ENCODE measurements at places on chromosomes 5 and 9.

DNA sequence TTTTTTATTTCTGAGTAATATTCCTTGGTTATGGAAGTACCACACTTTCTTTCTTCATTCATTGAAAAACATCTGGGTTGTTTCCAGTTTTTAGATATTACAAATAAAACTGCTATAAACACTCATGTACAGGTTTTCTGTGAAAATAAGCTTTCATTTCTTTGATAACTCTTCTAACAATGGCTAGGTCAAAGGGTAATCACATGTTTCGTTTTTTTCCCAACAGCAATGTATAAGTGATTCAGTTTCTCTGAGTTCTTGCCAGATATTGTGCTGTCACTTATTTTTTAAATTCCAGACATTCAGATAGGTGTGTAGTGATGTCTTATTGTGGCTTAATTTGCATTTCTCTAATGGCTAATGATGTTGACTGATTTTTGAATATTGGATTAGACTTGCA, 16.7 kb upstream of the TNPO1 start:
- no peak overlapping the region for H3K27ac ChIP-seq
- H3K4me1 ChIP-seq = peaks cover 6% of the 10 kb centered on the region
- H3K4me3 ChIP-seq = no peak overlapping the region
- H3K27me3 ChIP-seq = peaks cover 24% of the 10 kb centered on the region

DNA sequence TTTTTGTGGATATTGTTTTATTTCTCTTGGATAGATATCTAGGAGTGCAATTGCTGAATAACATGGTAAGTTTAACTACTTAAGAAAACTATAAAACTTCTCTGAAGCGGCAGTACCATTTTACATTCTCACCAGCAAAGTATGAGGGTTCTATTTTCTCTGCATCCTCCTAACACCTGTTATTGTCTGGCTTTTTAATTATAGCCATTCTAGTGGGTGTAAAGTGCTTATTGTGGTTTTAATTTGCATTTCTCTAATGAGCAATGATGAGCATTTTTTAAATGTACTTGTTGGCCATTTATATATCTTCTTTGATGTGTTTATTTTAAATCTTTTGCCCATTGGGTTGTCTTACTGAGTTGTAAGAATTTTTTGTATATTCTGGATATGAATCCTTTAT, 28.7 kb downstream of the SMIM32 start:
- no peak for ATAC-seq
- H3K4me3 ChIP-seq = no peak overlapping the region
- no peaks in the 10 kb centered on the region for H3K27me3 ChIP-seq
- H3K36me3 ChIP-seq = peaks cover 51% of the 10 kb centered on the region

DNA sequence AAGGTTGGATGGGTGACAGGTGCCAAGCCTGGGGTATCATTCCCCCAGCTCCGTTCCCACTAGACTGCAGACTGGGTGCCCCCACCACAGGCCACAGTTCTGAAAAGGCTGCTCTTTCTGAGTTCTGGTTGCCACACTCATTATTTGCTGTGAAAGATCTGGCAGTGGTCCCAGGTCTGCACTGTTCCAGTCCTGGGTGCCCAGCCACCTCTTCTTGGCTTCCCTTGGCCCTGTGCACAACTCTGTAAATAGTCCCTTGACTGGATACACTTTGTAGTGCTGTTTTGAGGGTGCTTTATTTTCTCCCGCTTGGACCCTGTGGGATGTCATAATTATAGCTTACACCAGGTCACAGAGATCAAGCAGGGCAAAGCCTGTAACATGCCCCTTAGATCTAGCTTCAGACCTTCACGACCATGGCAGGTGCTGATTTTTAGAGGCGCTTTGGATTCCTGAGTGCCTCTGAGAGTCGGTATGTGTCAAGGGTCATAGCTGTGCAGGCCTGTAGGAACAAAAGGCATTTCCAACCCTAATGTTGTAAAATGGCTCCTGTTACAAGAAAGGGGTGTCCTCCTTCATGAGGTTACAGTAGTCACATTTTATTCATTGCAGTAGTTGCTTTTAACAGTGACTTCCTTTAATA, 344.9 kb downstream of the ICE1 start:
- no peak for ATAC-seq
- no peaks in the 10 kb centered on the region for H3K36me3 ChIP-seq
- no peak overlapping the region for H3K4me3 ChIP-seq
- no peak overlapping the region for H3K27ac ChIP-seq

DNA sequence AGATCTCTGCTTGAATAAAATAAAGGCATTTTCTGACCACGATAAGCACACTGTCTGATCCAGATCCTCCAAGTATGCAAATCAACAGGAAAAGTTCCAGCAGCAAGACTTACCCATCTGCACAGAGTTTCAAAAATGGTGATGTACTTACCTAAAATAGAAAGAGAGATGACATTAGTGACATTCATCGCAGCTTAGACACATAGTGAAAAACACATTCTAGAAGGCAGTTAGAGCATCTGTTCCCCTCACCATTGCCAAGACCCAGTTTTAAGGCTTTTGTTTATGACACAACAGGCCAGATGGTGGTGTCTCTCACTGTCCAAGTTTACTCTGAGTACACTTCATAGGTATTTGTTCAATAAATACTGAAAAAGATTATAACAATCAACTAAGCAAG, 207.7 kb downstream of the PDE4D start:
- H3K36me3 ChIP-seq = peaks cover 6% of the 10 kb centered on the region
- no peak overlapping the region for H3K27ac ChIP-seq
- no peak for ATAC-seq
- H3K4me3 ChIP-seq = no peak overlapping the region
- H3K4me1 ChIP-seq = peaks cover 9% of the 10 kb centered on the region

- no peaks in the 10 kb centered on the region for H3K27me3 ChIP-seq
- no peaks in the 10 kb centered on the region for H3K36me3 ChIP-seq
- peaks cover 47% of the 10 kb centered on the region for H3K4me1 ChIP-seq
- H3K27ac ChIP-seq = peak overlapping the region; percentile 79
- peak overlapping the region; percentile 42 for H3K4me3 ChIP-seq
Observed at GRCh38 chr5:89435347-89435746, 552.4 kb upstream of the MEF2C start.

DNA sequence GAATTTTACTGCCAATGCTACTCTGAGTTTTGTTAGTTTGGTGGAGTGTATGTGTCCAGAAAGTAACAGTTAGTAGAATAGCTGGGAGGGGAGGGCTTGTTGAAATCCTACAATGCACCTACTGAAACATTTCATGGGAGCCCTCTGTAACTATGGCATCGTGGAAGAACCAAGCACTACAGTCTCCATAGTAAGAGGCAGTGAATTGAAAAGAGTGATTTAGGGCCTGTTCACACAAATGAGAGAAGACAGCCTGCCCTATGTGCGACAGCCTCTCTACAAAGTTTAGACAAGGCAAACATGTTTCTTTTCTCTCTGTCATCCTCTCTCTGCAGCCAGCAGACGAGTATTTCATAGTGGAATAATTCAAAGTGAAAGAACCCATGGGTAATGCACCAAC, 676.6 kb downstream of the BRINP1 start:
- H3K36me3 ChIP-seq = no peaks in the 10 kb centered on the region
- no peak overlapping the region for H3K4me3 ChIP-seq
- H3K27me3 ChIP-seq = no peaks in the 10 kb centered on the region
- no peak for ATAC-seq

GRCh38 chr5:73311291-73312110, 137.1 kb downstream of the FOXD1 start:
- no peak overlapping the region for H3K27ac ChIP-seq
- no peaks in the 10 kb centered on the region for H3K4me1 ChIP-seq
- H3K36me3 ChIP-seq = no peaks in the 10 kb centered on the region
- peaks cover 55% of the 10 kb centered on the region for H3K27me3 ChIP-seq
- H3K4me3 ChIP-seq = no peak overlapping the region

DNA sequence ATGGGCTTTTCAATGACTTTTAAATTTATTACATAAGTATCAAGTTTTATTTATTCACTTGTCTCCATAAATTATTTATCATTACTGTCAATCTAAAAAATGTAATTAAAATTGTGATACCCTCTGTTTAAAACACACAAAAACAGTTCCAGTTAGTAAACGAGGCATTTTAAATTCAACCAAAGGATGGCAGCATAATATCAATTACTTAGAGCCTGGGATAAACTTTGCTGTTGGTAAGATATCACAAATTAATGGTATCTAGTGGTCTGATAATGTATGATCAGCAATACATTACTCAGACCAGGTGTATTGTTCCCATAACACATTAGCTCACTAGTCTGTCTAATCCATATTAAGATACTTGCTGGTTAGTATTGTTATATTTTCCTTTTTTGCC, 9.6 kb upstream of the IFNE start:
- no peaks in the 10 kb centered on the region for H3K4me1 ChIP-seq
- H3K36me3 ChIP-seq = no peaks in the 10 kb centered on the region
- H3K27ac ChIP-seq = no peak overlapping the region
- ATAC-seq = no peak

GRCh38 chr9:90987566-90987965, 185.9 kb downstream of the SYK start:
- H3K27ac ChIP-seq = no peak overlapping the region
- H3K4me1 ChIP-seq = no peaks in the 10 kb centered on the region
- H3K36me3 ChIP-seq = no peaks in the 10 kb centered on the region
- no peaks in the 10 kb centered on the region for H3K27me3 ChIP-seq
- no peak overlapping the region for H3K4me3 ChIP-seq

- peaks cover 34% of the 10 kb centered on the region for H3K36me3 ChIP-seq
- no peak overlapping the region for H3K27ac ChIP-seq
Observed at GRCh38 chr9:324971-325370, 110.3 kb downstream of the DOCK8 start.

- no peak overlapping the region for H3K4me3 ChIP-seq
- H3K27ac ChIP-seq = no peak overlapping the region
- no peaks in the 10 kb centered on the region for H3K4me1 ChIP-seq
- no peak for ATAC-seq
Observed at GRCh38 chr9:15007698-15008097, 97.5 kb upstream of the FREM1 start.

DNA sequence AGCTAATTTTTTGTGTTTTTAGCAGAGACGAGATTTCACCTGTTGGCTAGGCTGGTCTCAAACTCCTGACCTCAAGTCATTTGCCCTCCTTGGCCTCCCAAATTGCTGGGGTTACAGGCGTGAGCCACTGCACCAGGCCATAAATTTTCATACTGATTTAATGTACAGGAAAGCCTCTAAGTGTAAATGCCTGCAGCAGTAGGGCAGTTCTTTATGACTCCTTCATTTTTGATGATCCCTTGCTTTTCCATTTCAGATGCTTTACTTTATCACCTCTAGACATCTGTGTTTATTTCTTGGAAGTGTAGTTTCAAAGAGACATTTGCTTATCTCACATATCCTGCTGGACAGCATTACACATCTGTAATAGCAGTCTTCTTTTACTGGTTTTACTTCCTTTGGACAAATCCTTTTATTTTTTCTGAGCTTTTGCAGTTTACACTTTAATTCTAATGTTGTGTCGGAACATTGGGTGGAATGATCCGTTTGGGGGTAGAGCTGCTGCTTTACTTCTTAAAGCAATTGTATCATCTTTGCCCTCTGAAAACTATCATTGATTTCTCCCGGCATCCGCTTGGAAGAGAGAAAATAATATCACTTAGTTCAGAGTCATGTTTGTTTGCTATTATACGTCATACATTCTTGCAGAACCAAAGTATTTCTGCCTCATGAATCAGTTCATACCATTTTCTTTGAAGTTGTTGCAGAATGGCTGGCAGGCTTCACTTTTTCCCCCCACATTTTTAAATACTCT, 36.0 kb downstream of the SCGB3A1 start:
- no peaks in the 10 kb centered on the region for H3K27me3 ChIP-seq
- H3K36me3 ChIP-seq = peaks cover 85% of the 10 kb centered on the region
- no peak overlapping the region for H3K27ac ChIP-seq
- H3K4me1 ChIP-seq = peaks cover 6% of the 10 kb centered on the region
- ATAC-seq = no peak

- no peak for ATAC-seq
- no peak overlapping the region for H3K4me3 ChIP-seq
- no peak overlapping the region for H3K27ac ChIP-seq
- H3K36me3 ChIP-seq = no peaks in the 10 kb centered on the region
- H3K27me3 ChIP-seq = no peaks in the 10 kb centered on the region
Observed at GRCh38 chr9:99411479-99412115, 189.5 kb downstream of the SEC61B start.

- H3K4me1 ChIP-seq = peaks cover 40% of the 10 kb centered on the region
- H3K4me3 ChIP-seq = no peak overlapping the region
Observed at GRCh38 chr9:129623331-129623730, 2.4 kb upstream of the C9orf50 start.

- no peaks in the 10 kb centered on the region for H3K36me3 ChIP-seq
- H3K27me3 ChIP-seq = peaks cover 76% of the 10 kb centered on the region
- H3K27ac ChIP-seq = no peak overlapping the region
- peaks cover 22% of the 10 kb centered on the region for H3K4me1 ChIP-seq
Observed at GRCh38 chr9:132975961-132976360, 2.5 kb upstream of the GFI1B start.

DNA sequence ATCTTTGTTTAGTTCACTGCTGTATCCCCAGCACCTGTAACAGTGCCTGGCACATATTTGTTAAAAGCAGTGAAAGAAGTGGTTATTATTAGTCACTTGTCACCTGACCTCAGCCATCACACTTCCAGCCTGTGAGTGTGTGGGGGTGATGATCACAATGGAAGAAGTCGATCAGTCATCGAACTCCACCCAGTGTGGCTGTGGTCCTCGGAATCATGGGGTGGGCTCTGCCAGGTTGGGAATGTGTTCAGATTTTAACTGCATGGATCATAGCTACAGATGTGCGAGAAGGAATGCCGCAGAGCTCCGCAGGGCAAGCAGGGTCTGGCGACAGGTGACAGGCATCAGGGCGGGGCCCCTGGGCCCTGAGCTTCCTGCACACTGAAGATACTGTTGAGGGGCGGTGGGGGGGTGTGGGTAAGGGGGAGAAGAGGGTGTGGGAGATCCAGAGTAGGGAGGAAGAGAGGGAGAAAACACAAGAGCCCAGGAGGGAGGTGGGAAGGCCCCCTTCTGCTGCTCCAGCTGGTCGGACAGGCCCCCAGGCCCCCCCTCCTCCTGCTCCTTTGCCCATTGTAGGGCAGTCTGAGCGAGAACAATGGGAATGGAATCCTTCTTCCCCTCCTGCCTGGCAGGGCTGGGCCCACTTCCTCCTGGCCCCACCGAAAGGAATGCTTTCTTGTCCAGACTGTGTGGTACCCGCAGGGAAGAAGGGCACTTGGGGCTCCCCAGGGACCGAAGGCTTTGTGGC, 89.6 kb downstream of the SPRY4 start:
- H3K27me3 ChIP-seq = peaks cover 65% of the 10 kb centered on the region
- H3K4me3 ChIP-seq = no peak overlapping the region
- ATAC-seq = peak; percentile 31
- no peaks in the 10 kb centered on the region for H3K36me3 ChIP-seq

GRCh38 chr5:174295702-174296436, 250.4 kb downstream of the NSG2 start:
- H3K4me3 ChIP-seq = no peak overlapping the region
- H3K27me3 ChIP-seq = no peaks in the 10 kb centered on the region
- ATAC-seq = no peak
- H3K4me1 ChIP-seq = no peaks in the 10 kb centered on the region
- H3K27ac ChIP-seq = no peak overlapping the region

DNA sequence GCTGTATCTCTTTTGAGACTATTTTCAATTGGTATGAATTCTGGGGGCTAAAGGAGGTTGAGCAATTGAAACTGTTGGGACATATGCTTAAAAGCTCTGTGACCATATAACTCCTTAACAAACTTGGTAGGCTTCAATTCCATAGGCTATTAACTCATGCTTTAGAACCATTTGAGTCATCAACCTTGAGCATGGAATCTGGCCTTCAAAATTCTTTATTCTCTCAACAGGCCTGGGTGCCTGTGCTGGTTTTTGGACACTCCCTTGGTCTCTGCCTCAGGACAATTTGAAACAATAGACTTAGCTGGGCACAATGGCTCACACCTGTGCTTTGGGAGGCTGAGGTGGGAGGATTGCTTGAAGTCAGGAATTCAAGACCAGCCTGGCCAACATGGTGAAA, 61.4 kb upstream of the EPB41L4A start:
- no peak overlapping the region for H3K27ac ChIP-seq
- H3K27me3 ChIP-seq = peaks cover 20% of the 10 kb centered on the region
- no peaks in the 10 kb centered on the region for H3K36me3 ChIP-seq
- no peaks in the 10 kb centered on the region for H3K4me1 ChIP-seq
- peak; percentile 8 for ATAC-seq

Data from stimulated activated memory B cell treated with anti-CD40 and anti-IgM and Interleukin-4, amounts not matched to agents 10 μg/mL and 1 μg/mL and 100 μg/mL, for 72 hours (primary cell).